ENCODE measurements at places on chromosomes 7 and 10. TPM values are rescaled to one million over a fixed set of nuclear protein-coding genes. Genes with fewer than 3 reads are reported as not detected.

The H2BK1 gene
- 3.0 TPM for total RNA-seq

- no peaks in the 10 kb centered on the region for H3K36me3 ChIP-seq
- no peaks in the 10 kb centered on the region for H3K27me3 ChIP-seq
- no peak for DNase-seq
- no peak overlapping the region for H3K4me3 ChIP-seq
Measured at GRCh38 chr7:154438571-154439367, 386.6 kb downstream of the DPP6 start.

DNA sequence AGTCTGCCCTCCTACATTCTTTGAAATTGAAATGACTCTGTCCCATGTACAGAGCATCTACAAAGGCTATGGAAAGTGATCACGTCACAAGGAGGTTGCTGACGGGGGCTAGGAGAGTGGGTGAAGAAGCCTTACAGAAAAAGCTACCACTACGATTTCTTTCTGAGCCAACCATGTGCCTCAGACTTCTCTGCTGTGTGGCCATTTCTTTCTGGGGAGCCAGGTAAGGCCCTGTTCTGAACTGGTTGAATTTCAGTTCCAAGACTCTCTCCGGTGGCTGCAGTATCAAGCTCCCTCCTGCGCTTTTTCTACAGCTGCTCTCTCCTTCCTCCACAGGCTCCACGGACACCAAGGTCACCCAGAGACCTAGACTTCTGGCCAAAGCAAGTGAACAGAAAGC lies 112.5 kb upstream of the PRSS1 start:
- H3K4me3 ChIP-seq: no peak overlapping the region
- no peaks in the 10 kb centered on the region for H3K36me3 ChIP-seq
- H3K4me1 ChIP-seq: no peaks in the 10 kb centered on the region

GRCh38 chr10:49296382-49296781 lies 2.6 kb upstream of the C10orf71 start:
- no peak for DNase-seq
- H3K4me3 ChIP-seq: no peak overlapping the region
- no peaks in the 10 kb centered on the region for H3K4me1 ChIP-seq
- no peak overlapping the region for H3K27ac ChIP-seq

The SPDYE11 gene
- total RNA-seq: not detected

All from prostate gland (tissue), 2 donors.